Activated T-cell treated with anti-CD3 and anti-CD28 coated beads, Interleukin-2, amount 50 U/mL, for 48 hours (primary cell): ENCODE measurements at places on chromosomes 7 and 10.
A peak's percentile ranks its signal among the peaks of the same experiment; 100 is the strongest.

DNA sequence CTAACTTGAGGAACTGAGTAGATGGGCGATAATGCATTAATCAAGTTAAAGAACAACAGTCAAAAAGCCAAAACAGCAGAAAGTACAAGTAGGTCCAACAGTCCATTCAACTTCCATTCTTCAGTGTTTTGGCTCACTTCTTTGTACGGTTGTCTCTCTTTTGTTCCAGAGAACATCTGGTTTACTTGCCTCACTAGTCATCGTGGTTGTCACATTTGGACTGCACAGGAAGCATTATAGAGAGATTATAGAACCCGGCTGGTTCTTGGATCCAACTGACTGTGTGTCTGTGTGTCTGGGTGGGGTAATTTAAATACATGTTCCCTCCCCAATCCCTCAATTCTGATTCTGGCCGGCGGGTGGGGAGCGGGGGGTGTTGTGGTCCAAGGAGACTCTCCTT lies 1.8 kb upstream of the CEP41 start:
- no peak for DNase-seq

GRCh38 chr7:73728551-73728950 lies 9.1 kb upstream of the STX1A start:
- no peak for DNase-seq

- DNase-seq = no peak
These were observed 73.3 kb upstream of the FRMD4A start for GRCh38 chr10:14403881-14404623.

DNA sequence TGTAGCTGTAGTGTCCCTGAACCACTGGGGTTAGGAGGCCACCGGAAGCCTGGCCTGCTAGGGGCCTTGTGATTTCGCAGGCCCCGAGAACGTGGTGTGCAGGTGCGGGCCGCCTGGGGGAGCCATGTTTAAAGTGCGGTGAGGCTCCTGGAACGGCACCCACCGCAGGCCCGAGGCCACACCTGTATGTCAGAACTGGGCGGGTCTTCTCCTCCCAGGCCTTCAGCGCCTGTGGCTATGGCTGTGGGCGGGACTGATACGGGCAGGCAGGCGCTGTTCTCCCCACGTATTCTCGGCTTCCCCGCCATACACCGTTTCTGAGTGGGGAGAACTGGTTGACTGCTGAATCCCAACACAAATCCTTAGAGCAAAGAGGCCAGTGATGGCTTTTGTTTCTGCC lies 74.8 kb downstream of the DNAJB6 start:
- peak; percentile 76 for DNase-seq

GRCh38 chr10:28471652-28472050 lies 61.3 kb upstream of the WAC start:
- no peak for DNase-seq

GRCh38 chr10:77289027-77289501 lies 348.5 kb downstream of the KCNMA1 start:
- DNase-seq = no peak

DNA sequence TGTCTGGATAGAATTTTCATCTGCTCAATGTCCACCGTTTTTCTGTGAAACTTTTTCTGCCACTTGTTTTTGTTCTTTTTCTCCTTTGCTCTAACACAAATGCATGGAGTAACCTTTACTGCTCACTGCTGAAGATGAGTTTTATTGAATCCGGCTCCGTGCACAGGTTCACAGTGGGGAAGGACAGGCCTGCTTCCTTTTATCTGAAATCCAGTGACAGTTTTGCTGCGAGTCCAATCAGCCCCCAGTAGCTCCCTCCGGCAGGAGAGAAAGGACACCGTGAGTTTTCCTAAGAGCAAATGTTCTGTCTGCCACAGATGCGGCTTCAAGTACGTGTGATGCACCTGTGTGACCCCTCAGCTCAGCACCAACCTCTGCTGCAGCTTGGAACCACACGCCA lies 246.8 kb downstream of the MAD1L1 start:
- DNase-seq = no peak

- no peak for DNase-seq
These were observed 33.6 kb downstream of the WASL start for GRCh38 chr7:123715198-123715597.

DNA sequence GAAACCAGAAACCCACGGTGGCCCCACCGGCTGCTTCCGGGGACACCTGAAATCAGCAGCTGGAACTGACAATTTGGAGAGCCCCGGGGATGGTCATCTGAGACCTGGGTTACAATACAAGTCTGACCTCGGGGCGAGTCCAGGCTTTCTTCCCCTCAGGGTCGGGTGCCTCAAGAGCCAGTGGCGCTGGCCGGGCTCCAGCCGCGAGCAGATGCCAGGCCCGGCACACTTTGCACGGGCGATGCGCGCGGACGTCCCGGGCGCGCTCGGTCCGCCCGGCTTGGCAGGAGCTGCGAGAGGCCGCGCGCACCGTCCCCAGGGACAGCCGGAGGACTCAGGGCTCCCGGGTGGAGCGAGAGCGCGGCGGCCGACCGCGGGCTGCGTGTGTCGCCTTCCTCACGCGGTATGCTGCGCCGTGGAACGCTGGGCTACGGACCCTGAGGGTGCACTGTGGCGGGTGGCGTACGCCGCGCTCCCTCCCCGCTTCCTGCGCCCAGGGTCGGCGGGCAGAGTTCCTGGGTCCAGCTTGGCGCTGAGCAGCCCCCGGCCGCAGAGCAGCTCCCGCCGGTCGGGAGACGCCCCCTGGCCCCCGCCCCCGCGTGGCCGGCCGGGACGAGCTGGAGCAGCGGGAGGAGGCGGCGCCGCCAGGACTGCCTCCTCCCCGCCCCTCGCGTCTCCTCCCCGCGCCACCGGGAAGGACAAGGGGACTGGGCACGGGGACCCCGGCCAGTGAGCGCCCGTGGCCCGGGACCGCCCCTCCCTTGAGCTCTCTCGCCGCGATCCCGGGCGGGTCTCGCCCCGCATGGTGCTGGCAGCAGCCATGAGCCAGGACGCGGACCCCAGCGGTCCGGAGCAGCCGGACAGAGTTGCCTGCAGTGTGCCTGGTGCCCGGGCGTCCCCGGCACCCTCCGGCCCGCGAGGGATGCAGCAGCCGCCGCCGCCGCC lies at the start of gene RBM20:
Gene RBM20, plus strand, starts transcription at position 684 of the 945 bp plus-strand sequence. Its CDS starts 119 bp downstream, at position 803.
- peak; percentile 52 for DNase-seq

DNA sequence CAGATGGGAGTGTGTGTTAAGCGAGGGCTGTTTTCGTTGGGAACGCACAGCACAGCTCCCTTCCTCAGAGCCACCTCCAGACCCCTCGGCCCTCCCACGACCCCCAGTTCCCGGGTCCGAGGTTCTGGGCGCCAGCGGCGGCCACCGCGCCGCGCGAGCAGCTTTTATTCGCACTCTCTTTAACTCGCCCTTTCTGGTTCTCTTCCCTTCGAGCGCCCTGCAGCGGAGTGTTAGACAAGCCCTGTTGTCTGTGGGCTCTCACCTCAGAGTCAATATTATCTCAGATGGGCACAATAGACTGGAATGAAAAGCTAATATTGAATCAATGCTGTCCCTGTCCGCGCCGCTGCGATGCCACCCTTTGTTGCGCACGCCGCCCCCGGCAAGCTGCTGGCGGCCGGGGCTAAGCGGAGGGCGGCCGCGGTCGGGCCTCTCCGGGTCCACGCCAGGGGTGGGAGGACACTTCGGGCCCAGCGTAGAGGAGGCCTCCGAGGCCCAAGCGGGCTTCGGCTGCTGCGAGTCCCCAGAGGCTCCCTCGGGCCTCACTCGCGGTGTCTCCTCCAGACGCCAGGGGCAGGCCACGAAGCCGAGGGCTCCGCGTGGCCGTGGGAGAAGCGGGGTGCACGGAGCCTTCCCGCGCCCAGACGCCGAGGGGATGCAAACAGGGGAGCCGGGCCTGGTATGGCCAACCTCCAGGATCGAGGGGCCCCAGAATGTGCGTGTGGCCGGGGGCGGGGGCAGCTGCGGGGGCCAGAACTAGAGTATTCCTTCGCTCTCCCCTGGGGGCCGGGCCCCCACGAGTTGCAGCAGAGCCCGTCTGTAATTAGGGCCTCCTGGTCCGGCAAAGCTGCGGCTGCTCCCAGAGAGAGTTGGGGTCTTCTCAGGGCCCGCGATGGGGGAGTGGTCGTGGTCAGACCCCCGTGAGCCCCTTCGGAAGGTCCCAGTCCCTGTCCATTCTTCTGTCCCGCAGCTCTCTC lies 7.9 kb upstream of the EMX2 start:
- DNase-seq = peak; percentile 31

DNA sequence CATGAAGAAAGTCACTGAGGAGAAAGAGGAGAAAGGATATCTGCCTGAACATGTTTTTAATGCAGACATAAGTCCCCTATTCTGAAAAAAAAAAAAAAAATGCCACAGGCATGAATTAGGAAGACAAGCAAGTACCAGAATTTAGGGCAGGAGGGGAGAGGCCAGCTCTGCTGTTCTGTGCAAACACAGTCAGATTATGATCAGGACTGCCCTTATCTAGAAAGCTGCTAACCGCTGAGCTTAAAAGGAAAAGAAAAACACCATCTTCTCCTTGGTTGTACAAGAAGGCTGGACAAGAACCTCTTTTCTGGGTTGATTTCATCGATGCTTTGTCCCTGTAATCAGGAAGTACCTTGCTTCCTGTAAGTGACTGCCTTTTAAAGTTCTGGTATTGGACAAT lies 15.3 kb upstream of the PWWP2B start:
- no peak for DNase-seq

DNA sequence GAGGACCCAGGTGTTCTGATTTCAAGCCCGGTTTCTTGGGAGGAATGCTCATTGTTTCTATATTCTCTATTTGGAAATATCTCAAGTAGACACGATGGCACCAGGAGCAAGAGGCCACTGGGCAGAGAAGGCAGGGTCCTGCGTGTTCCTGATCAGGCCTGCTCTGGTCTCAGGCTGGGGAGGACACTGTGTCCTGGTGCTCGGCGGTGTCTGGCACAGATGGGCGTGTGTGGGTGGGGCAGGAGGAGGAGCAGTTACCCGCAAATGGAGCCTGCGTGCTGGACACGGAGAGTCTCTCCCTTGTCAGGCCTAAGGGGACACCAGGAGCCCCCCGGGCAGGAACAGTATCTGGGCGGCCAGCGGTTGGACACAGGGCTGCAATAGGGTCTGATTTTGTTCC lies 25.9 kb upstream of the GOLGA7B start:
- no peak for DNase-seq

DNA sequence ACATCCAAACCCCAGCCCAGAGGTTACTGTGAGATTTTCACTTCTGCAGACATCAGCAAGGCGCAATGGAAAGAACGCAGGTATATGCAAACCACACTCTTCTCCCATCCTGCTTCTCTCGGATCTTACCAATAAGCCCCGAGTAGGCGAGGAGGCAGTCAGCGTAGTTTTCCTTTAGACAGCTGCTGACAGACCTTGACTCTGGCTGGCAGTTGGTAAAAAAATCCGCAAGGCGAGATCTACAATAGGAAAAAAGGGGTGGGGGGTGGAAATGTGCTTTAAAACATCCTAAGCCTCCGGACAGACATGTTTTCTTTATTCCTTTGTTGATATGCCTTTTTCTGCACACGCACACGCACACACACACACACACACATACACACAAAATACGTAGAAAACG lies 176.5 kb downstream of the GFRA1 start:
- DNase-seq = no peak

DNA sequence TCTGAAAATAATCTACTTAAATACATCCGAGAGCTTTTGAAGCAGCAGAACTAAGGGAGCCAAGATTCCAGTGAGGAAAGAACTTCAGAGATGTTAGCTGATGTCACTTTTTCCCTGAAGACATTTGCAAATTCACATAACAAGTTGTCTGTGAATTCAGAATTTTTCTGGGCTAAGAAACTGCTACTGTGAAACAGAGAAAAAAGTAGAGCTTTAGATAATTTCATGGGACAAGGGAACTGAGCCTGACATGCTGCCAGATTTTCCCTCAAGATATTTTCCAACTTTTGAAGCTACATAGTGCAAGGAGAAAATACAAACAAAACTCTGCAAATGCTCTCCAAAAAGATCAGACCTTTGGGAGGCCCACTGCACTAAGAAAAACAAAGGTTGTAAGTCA lies 484.2 kb downstream of the ANKRD7 start:
- DNase-seq = no peak

DNA sequence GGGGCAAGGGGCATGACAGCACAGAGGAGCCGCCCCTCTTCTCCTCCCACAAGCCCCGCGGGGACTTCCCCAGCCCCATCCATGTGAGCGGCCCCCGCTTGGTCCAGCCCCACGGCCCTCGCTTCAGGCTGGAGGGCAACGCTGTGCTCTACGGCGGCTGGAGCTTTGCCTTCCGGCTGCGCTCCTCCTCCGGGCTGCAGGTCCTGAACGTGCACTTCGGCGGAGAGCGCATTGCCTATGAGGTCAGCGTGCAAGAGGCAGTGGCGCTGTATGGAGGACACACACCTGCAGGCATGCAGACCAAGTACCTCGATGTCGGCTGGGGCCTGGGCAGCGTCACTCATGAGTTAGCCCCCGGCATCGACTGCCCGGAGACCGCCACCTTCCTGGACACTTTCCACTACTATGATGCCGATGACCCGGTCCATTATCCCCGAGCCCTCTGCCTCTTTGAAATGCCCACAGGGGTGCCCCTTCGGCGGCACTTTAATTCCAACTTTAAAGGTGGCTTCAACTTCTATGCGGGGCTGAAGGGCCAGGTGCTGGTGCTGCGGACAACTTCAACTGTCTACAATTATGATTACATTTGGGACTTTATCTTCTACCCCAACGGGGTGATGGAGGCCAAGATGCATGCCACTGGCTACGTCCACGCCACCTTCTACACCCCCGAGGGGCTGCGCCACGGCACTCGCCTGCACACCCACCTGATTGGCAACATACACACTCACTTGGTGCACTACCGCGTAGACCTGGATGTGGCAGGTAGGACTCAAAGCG lies 5.1 kb downstream of the AOC1 start:
- peak; percentile 7 for DNase-seq

DNA sequence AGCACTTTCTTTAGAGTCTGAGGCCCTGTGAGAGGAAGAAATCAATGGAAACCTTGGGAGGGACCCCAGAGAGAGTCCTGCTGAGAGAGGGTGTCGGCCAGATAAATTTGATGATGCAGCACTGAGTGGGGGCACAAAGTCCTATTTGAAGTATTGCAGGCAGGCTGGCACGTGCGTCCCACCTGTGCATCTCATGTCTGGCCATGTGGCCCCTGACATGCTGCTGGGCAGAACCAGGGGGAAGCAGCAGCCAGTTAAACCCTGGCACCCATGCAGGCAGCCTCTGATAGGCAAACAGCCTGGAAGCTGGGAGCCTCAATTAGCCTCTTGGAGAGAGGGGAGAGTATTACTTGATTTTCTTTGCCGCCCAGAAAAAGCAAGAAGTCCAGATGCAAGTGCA lies 180.9 kb downstream of the PLXNA4 start:
- DNase-seq = no peak

DNA sequence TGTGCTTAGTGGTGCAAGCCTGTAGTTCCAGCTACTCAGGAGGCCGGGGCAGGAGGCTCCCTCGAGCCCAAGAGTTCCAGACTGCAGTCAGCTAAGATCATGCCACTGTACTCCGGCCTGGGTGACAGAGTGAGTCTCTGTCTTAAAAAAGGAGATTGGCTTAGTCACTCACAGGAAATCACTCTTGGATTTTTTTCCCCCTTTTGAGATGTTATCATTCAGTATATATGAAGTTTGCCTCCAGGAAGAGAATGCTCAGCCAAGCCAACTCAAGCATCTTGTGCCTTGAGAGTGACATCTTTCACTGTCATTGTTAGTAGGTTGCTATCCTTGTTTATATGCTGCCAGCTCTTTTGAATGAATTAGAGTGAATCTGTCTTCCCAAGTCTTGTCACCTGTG lies 28.0 kb downstream of the NIPSNAP2 start:
- DNase-seq = no peak

GRCh38 chr7:69967689-69968450 lies 369.6 kb downstream of the AUTS2 start:
- no peak for DNase-seq
